ENCODE measurements at places on chromosomes 4 and X.

DNA sequence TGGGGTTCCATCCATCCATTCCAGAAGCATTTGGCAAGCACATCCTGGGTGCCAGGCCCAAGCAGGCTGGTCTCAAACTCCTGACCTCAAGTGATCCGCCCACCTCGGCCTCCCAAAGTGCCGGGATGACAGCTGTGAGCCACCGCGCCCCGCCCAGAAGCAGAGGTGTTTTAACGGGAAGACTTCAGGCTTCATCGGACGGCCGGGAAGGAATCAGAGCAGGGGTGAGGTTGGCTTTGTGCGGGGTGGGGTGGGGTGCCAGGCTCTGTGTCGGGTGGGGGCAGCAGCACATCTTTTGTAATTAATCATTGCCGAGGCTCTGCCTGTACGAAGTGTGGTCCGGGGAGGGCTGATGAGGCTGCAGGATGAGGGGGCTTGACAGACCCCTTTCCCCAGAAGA, 5.1 kb upstream of the SLC25A6 start:
- DNase-seq = no peak

DNA sequence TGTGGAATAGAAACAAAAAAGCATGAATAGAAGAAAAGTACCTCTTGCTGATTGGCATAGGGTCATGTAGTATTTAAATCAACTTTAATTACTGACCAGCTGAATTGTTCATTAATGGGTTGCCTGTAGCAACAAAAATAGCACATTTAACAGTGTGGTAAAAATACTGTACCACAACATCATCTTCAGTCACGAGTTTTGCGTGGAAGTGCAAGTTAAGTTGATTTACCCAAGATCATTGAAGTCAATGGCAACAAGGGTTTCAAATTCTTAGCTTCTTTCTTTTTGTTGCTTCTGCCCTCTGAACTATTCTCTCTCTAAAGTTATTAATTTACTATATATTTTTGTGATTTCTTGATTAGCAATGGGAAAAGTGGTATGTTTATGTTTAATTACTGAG, 526.6 kb downstream of the C4orf33 start:
- no peak for DNase-seq

DNA sequence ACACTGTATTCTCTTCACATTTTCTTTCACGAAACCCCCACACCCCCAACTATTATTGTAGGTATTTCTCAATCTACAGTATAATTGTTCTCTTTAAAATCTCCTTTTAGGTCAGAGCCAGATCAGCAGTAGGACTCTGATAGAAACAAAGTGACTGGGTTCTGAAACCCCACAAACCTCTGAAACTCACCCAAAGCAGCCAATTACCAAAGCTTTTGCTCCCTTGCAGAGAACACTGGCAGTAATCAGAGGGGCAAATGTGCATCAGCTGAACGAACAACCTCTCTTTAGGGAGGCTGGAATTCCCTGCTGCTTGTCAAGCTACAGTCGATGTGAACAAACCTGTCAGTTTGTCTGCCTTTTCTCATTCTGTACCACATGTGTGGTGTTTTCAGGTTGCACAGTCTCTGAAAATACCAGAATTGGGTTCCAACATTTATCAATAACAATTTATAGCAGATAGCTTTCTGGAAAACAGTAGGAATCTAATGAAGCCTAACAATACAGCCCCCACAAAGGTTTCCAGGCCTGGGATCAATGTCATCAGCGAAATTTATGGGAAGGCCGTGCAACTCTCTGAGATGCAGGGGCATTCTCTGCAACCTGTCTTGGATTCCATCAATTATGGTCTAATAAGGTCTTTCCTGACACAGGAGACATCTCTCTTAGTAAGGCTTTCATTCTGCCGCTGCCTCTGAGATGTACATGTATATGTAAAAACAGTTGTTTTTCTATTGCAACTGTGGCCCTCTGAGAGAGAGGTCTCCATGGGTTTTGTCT, 395.9 kb downstream of the GPAT3 start:
- no peak for DNase-seq

- DNase-seq = no peak
Observed at GRCh38 chrX:133412246-133412645, 3.0 kb downstream of the GPC4 start.

GRCh38 chr4:97589481-97590196, 553.6 kb downstream of the STPG2 start:
- no peak for DNase-seq

DNA sequence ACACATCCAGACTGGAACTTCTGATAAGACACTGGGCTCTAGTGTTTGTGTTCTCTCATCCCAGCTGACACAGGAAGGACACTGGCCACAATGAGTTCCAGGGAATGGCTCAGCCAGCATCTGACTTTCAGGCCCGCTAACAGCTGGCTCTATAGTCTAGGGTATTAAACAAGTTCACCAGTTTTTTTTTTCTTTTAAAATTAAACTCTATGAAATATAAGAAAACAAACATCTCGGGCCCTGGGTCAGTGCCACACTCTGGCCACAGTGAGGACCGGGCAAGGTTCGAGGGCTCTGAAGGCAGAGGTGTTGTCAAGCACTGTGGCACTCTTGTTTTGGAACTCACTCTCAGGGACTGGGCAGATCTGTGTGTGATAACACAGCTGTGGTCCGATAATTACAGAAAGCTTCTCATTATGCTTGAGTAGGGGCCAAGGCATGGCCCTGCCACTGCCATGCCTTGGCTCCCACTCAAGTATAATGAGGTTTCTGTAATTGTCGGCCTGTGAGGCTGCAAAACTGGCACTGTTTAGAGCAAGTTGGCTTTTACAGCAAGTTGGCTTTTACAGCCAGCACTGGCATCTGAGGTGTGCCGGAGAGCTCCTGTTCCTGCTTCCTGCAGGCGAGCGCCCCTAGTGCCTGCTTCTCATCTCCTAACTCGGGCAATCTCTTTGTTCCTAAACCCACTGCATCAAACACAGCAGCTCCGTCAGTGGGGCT, 62.8 kb downstream of the PPP1R2C start:
- DNase-seq = peak; percentile 8

GRCh38 chr4:98170035-98170434, 26.8 kb upstream of the STPG2 start:
- no peak for DNase-seq

GRCh38 chrX:97123001-97123400, 239.3 kb downstream of the RPA4 start:
- no peak for DNase-seq

- no peak for DNase-seq
Observed at GRCh38 chr4:83124111-83124780, 9.7 kb upstream of the PLAC8 start.

- no peak for DNase-seq
Observed at GRCh38 chr4:74206088-74206825, 48.3 kb downstream of the MTHFD2L start.

DNA sequence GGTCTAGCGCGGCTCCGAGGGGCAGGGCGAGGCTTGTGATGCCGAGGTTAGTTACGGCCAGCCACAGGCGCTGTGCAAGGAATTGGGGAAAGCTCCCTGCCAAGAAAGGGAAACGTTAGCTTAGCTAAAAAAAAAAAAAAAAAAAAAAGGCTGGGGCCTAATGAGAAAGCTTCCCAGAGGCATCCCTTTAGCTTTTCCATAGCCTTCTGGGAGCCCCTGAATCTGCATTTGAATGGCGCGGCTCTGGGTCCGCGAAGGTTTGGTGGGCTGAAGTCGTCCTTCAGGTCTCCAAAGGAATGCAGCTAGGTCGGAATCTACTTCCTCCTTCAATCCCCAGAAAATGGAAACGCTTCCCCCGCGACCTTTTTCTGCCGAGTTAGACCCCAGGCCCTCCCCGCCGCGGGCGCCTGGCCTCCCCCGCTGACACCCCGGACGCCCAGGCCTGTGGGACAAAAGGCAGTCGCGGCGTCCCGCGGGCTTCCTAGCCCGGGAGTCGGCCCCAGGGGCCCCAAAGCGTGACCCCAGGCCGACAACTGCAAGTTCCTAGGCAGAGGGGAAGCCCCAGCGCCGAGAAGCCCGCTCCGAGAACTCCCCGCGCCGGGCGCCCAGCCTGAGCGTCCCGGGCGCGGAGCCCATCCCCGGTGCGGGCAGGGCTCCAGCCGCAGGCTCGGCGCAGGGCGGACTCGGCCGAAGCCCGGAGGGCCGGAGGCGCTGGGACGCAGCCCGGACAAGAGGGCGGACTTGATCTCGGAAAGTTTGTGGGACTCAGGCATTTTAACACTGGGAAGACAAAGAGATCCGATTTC, 605 bp upstream of the FAT1 start:
- no peak for DNase-seq

GRCh38 chr4:41454423-41454822, 83.5 kb upstream of the LIMCH1 start:
- no peak for DNase-seq

GRCh38 chr4:101555341-101555880, 208.1 kb upstream of the PPP3CA start:
- no peak for DNase-seq

DNA sequence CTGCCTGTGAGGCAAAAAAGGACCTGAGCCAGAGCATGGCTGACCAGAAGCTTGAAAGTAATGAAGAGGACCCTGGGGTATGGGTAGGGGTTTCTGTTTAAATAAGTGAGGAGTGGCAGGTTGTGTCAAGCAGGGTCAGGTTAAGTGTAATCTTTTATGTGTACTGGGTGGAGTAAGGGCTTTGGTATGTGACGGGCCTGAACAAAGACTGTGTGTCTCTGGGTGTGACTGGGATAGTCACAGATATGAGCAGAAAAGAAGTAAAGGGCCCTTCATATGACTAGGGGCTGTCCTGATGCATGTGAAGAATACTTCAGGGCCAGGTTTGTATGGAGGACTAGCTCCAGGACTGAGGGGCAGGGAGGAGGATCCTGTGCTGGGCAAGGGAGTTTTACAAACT, 82.4 kb downstream of the ITIH6 start:
- no peak for DNase-seq

DNA sequence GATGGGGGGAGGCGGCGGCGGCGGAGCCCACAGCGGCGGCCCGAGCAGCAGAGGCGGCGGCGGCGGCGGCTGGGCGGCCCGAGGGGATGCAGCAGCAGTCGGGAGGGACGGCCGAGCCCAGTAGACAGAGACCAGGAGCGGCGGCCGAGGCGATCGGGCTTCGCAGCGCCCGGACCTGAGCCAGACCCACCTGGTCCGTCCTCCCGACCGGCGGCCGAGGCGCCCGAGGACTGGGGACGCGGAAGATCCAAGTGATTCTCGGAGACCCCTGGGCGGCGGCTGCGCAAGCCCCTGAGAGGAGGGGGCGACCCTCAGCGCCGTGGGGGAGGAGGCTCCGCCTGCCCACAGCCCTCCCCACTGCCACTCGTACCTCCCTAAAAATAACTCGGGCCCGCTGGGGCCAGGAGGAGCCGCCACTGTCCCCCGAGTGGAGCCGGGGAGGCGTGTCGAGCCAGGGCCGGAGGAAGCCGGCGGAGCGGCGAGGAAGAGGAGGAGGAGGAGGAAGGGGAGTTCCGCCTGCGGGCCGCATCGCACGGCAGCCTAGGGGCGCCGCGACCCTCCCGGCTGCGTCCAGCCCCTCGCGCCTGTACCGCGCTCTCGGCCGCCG, 608 bp downstream of the RAPGEF2 start:
- peak; percentile 25 for DNase-seq

DNA sequence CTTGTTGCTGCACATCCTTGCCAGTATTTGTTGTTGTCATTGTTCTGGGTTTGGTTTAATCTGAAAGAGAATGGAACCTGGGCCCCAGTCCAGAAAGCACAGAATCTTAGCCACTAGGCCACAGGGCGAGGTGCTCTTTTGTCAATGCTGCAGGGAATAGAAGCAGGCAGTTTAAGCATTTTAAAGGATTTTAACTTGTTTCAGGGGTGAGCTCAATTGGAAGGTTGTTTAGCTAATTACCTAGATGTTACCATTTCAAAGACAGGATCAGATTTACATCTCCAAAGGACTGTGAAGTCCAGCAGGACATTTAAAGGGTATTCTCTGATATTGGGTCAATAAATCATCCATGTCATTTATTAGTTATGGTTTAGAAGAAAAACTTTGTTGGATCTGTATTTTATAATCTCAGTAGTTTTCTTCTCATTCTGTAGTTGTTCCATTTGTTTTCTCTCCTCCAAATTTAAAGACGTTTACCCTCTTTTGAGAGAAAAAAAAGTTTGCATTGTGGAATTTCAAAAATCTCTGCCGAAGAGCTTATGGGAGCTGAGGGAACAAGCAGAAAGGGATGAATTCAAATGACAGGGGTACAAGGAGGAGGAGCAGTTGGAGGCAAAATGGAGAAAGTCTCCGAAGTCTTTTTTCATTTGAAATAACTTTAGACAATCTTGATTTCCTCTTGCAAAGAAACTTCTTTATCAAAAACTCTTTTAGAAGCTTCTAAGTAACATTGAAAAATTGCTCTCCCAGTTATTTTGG, 57.5 kb upstream of the FAM47C start:
- DNase-seq = no peak

- DNase-seq = no peak
Observed at GRCh38 chrX:40107291-40108161, 9.8 kb upstream of the BCOR start.

GRCh38 chr4:122346503-122346902, 32.3 kb upstream of the ADAD1 start:
- no peak for DNase-seq

GRCh38 chr4:76802236-76803021, 95.5 kb downstream of the SOWAHB start:
- no peak for DNase-seq

DNA sequence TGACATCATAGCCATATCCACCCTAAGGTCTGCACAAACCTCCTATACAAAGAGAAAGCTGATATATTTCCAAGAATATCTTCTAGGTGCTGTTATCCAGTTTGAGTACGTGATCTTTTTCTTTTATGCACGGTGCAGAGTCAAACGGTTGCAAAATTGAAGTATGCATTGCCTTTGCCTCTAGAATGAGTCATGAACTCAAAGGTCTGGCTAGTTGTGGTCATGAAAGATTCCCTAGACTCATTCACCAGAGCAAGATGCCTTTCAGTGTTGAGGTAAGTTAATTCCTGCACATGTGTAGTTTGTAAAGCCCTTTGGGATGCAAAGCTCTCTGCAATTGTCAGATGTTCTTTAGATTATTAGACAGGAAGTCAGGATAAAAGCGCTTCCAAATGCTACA, 704.4 kb downstream of the PCDH19 start:
- no peak for DNase-seq

- no peak for DNase-seq
Observed at GRCh38 chrX:19707246-19707871, 180.0 kb downstream of the SH3KBP1 start.

- DNase-seq = no peak
Observed at GRCh38 chrX:25143596-25143995, 127.8 kb upstream of the ARX start.

Data from activated CD8-positive, alpha-beta memory T cell treated with anti-CD3 and anti-CD28 coated beads for 1 hour (primary cell).